Cardiac septum (tissue), 1 donor: ENCODE measurements at places on chromosomes 2 and 18. TPM values are rescaled to one million over a fixed set of nuclear protein-coding genes. Genes with fewer than 3 reads are reported as not detected.

Gene FBLN7
- total RNA-seq = 1.00 TPM

Gene BOLL
- not detected for total RNA-seq

Gene TMEM178A
- 2.6 TPM for total RNA-seq

Gene NT5C1B
- total RNA-seq = not detected

Gene RNMT
- 27.0 TPM for total RNA-seq

Gene WDFY1
- 16.4 TPM for total RNA-seq

Gene GKN1
- not detected for total RNA-seq

Gene RAB6C
- not detected for total RNA-seq

Gene NIFK
- total RNA-seq = 28.8 TPM

Gene TUBA4B
- not detected for total RNA-seq

Gene CAMKMT
- total RNA-seq = 5.6 TPM

Gene LRP2
- total RNA-seq = 0.30 TPM

Gene PARD3B
- 9.5 TPM for total RNA-seq

Gene FLACC1
- 12.0 TPM for total RNA-seq

Gene TMEM37
- total RNA-seq = 1.5 TPM

Gene POMC
- total RNA-seq = 3.1 TPM

Gene LDLRAD4
- total RNA-seq = 23.3 TPM

Gene SMAD4
- total RNA-seq = 88.7 TPM

Gene ANKRD53
- total RNA-seq = 0.38 TPM

Gene HOXD12
- not detected for total RNA-seq

Gene CENPA
- not detected for total RNA-seq

Gene SULT1C4
- 2.4 TPM for total RNA-seq

Gene MAB21L4
- total RNA-seq = not detected

Gene HOXD9
- total RNA-seq = not detected

Gene SPC25
- total RNA-seq = 0.24 TPM

Gene RTP5
- total RNA-seq = 0.08 TPM

Gene IMPACT
- 24.5 TPM for total RNA-seq

Gene PKP4
- 43.2 TPM for total RNA-seq
